Central memory CD8-positive, alpha-beta T cell (primary cell): ENCODE measurements at places on chromosomes 7 and 10.

- H3K36me3 ChIP-seq: peaks cover 2% of the 10 kb centered on the region
- no peak overlapping the region for H3K4me3 ChIP-seq
- H3K27me3 ChIP-seq: no peaks in the 10 kb centered on the region
- peak overlapping the region; percentile 4 for H3K27ac ChIP-seq
- no peak for DNase-seq
Observed at GRCh38 chr10:43126759-43127424, 11.4 kb upstream of the CSGALNACT2 start.

DNA sequence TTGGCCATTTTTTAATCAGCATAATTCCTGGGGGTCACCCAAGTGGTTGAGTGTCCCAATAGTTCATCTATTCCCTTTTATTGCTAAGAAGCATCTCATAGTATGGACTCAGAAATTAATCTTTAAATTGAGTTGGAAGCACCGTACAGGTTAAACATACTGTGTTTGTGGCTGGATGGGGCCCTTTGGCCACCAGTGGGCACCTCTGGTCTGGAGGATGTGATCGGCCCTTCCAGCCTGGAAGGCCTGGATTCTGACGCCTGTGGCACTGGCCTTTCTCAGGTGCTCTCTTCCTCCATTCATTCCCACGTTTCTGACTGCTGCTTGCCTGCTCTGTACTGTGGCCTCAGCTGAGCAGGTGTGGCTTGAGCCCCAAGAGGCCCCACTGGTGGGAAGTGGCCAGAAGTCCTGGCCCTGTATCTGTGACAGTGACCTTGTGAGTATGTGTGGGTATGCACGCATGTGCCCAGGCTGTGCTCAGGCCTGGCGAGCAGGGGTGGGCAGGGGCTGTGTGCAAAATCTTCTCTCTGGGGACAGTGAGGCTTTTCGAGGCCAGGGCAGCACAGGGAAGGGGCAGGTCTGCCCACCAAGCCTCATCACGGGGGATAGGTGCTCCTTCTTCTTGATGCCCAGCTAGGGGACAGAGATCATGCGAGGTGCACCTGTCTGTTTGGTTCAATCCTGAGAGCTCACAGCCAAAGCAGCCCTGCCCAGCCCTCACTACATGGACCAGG is 30.1 kb downstream of the LDB3 start:
- H3K36me3 ChIP-seq: no peaks in the 10 kb centered on the region
- no peak overlapping the region for H3K4me3 ChIP-seq
- DNase-seq: no peak
- H3K27ac ChIP-seq: no peak overlapping the region
- no peaks in the 10 kb centered on the region for H3K27me3 ChIP-seq

DNA sequence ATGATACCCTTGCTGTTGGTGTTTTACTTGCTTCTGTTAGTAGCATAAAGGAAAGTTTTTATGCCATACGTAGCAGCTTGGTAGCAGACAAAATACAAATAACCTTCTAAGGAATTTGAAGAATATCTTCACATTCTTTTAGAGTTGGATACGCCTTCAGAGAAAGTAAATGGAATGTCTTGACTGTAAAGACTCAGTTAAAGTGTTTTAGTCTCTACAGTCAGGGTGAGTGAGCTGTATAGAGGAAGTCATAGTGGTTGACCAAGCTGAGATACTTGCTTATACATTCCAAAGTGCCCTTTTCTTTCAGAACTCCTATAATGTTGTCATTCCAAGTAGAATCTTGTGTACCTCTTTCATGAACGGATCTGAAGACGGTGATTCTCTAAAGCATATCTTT is 37.7 kb downstream of the RABGEF1 start:
- H3K4me3 ChIP-seq: no peak overlapping the region
- H3K4me1 ChIP-seq: no peaks in the 10 kb centered on the region
- H3K36me3 ChIP-seq: peaks cover 49% of the 10 kb centered on the region
- DNase-seq: no peak
- no peaks in the 10 kb centered on the region for H3K27me3 ChIP-seq
- H3K27ac ChIP-seq: no peak overlapping the region

GRCh38 chr10:126397640-126398382 is 9.5 kb upstream of the ADAM12 start:
- no peaks in the 10 kb centered on the region for H3K4me1 ChIP-seq

GRCh38 chr10:75660823-75661222 is 229.4 kb downstream of the LRMDA start:
- no peaks in the 10 kb centered on the region for H3K36me3 ChIP-seq
- H3K27me3 ChIP-seq: peaks cover 15% of the 10 kb centered on the region
- H3K4me3 ChIP-seq: no peak overlapping the region
- no peak for DNase-seq
- H3K4me1 ChIP-seq: no peaks in the 10 kb centered on the region

DNA sequence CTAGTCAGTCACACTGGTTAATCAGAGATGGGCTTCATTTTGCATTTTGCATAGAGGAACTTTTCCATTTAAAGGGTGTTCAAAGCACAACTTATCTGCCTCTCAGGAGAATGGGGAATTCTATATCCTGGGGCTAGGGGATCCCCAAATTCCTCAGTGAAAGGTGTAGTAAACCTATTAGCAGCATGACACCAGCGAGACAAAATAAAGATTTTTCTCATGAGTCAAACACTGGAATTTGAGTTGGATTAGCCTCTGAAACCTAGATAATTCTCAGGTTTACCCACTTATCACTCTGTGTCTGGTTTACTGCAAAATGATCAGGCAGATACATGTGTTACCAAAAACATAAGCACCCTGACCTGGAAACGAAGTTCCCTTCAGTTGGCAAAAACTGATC is 2.1 kb downstream of the AFAP1L2 start:
- peaks cover 91% of the 10 kb centered on the region for H3K27me3 ChIP-seq
- no peak overlapping the region for H3K4me3 ChIP-seq
- H3K27ac ChIP-seq: no peak overlapping the region
- DNase-seq: no peak

- no peak overlapping the region for H3K4me3 ChIP-seq
- DNase-seq: no peak
- no peaks in the 10 kb centered on the region for H3K27me3 ChIP-seq
- H3K27ac ChIP-seq: peak overlapping the region; percentile 12
Observed at GRCh38 chr7:139284252-139284896, 53.3 kb downstream of the UBN2 start.

- no peak for DNase-seq
- H3K27ac ChIP-seq: no peak overlapping the region
- H3K4me3 ChIP-seq: no peak overlapping the region
- H3K36me3 ChIP-seq: peaks cover 4% of the 10 kb centered on the region
Observed at GRCh38 chr10:89296220-89296648, 5.6 kb upstream of the IFIT2 start.

DNA sequence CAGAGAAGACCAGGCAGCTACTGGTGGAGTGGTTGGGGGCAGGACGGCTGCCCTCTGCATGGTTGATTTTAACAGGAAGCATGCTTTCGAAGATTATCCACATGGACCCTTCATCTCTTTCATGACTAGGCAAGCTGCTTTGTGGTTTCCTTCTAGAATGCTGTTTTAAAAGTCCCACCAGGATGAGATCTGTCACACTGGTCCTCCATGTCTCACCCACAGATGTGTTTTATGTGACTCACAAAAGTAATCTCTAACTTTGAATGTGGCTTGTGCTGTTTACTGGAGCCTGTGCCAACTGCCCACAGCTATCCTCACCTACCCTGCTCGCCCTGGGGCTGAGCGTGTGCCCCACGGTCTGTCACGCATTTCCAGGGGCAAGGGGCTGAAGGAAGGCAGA is 188.8 kb downstream of the GFRA1 start:
- no peaks in the 10 kb centered on the region for H3K36me3 ChIP-seq
- no peaks in the 10 kb centered on the region for H3K4me1 ChIP-seq
- no peak overlapping the region for H3K27ac ChIP-seq
- no peaks in the 10 kb centered on the region for H3K27me3 ChIP-seq
- no peak for DNase-seq

GRCh38 chr10:10600004-10600403 is 417.7 kb upstream of the CELF2 start:
- H3K27me3 ChIP-seq: no peaks in the 10 kb centered on the region
- H3K4me3 ChIP-seq: no peak overlapping the region
- no peaks in the 10 kb centered on the region for H3K36me3 ChIP-seq
- H3K4me1 ChIP-seq: no peaks in the 10 kb centered on the region
- H3K27ac ChIP-seq: no peak overlapping the region
- no peak for DNase-seq

DNA sequence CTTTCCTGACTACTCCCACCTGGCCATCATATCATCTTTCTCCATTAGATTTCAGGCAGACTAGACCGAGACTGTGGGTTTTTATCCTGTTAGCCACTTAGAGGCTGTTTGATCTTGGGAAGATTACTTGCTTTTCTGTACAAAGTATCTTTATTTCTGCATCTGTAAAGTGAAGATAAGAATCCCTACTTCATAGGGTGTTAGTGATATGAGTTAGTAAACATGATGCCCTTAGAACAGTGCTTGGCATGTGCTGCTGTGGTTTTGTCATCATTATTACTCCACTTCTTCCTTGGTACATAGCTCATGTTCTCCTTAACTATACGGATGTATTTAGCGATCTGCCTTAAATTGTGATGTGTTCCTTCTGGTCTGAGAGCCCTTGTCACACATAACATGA is 165.2 kb downstream of the AUTS2 start:
- no peak overlapping the region for H3K4me3 ChIP-seq
- DNase-seq: no peak
- H3K36me3 ChIP-seq: peaks cover under 1% of the 10 kb centered on the region
- no peaks in the 10 kb centered on the region for H3K27me3 ChIP-seq

GRCh38 chr7:120097020-120097419 is 176.0 kb upstream of the KCND2 start:
- no peaks in the 10 kb centered on the region for H3K4me1 ChIP-seq
- no peak overlapping the region for H3K27ac ChIP-seq
- H3K4me3 ChIP-seq: no peak overlapping the region
- H3K36me3 ChIP-seq: no peaks in the 10 kb centered on the region
- no peak for DNase-seq

- no peak for DNase-seq
- peaks cover 54% of the 10 kb centered on the region for H3K36me3 ChIP-seq
- H3K4me3 ChIP-seq: no peak overlapping the region
- H3K27ac ChIP-seq: no peak overlapping the region
- H3K27me3 ChIP-seq: no peaks in the 10 kb centered on the region
- H3K4me1 ChIP-seq: peaks cover 19% of the 10 kb centered on the region
Observed at GRCh38 chr10:46014683-46015405, 15.6 kb downstream of the NCOA4 start.

DNA sequence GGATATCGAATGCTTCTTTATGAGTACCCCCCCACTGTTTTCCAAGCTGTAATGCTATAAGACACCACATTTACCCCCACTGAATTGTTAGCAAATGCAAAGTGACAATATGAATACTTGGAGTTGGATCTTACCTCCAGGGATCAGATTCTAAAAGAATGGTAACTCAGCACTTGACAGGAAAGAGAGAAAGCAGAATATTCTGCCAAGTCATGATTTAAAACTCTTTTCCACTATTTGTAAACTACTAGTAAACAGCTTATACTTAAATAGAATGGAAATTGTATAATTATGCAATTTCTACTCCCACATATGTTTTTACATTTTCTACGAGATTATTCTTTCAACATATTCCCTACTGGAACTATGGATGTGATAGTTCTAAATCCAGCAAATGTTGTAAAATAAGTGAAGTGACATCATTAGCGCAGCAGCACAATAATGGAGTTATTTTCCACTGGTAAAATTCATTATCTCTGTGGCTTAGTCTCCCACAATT is 56.0 kb upstream of the TFEC start:
- no peak overlapping the region for H3K27ac ChIP-seq
- H3K4me3 ChIP-seq: no peak overlapping the region
- no peaks in the 10 kb centered on the region for H3K4me1 ChIP-seq
- DNase-seq: no peak

GRCh38 chr7:112869111-112869774 is 79.0 kb upstream of the TMEM168 start:
- H3K4me3 ChIP-seq: no peak overlapping the region
- peaks cover 2% of the 10 kb centered on the region for H3K36me3 ChIP-seq
- H3K27me3 ChIP-seq: no peaks in the 10 kb centered on the region
- DNase-seq: peak; percentile 29

- DNase-seq: no peak
- H3K4me3 ChIP-seq: no peak overlapping the region
- no peaks in the 10 kb centered on the region for H3K27me3 ChIP-seq
- no peak overlapping the region for H3K27ac ChIP-seq
- no peaks in the 10 kb centered on the region for H3K36me3 ChIP-seq
Observed at GRCh38 chr10:103794996-103795395, 60.4 kb downstream of the SH3PXD2A start.

GRCh38 chr10:102935939-102936605 is 18.0 kb downstream of the CNNM2 start:
- H3K27me3 ChIP-seq: no peaks in the 10 kb centered on the region
- peaks cover 5% of the 10 kb centered on the region for H3K36me3 ChIP-seq
- DNase-seq: no peak
- no peak overlapping the region for H3K27ac ChIP-seq
- no peak overlapping the region for H3K4me3 ChIP-seq

- H3K4me3 ChIP-seq: peak overlapping the region; percentile 72
- peak overlapping the region; percentile 88 for H3K27ac ChIP-seq
- DNase-seq: no peak
- peaks cover 28% of the 10 kb centered on the region for H3K36me3 ChIP-seq
- peaks cover 82% of the 10 kb centered on the region for H3K4me1 ChIP-seq
Observed at GRCh38 chr10:124728071-124728829, 15.9 kb downstream of the FAM53B start.

DNA sequence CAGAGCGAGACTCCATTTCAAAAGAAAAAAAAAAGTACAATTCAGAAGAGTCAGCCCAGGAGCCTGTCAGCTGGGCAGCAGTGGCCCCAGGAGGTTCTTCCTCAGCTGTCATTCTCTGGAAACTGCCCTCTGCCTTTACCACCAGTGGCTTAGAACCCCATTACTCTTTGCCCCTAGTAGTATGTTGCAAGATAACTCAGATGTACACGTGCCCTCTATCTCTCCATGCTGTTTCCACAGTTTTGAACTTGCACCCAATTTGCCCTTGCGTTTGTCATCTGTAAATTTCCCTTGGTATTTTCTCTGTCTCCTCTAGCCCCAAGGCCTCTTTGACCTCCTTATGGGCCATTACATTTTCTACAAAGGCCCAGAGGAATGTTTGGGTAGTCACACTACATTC is 56.7 kb upstream of the PRKAR2B start:
- H3K36me3 ChIP-seq: peaks cover 2% of the 10 kb centered on the region
- H3K27ac ChIP-seq: no peak overlapping the region
- no peaks in the 10 kb centered on the region for H3K27me3 ChIP-seq
- no peak overlapping the region for H3K4me3 ChIP-seq
- no peak for DNase-seq
- H3K4me1 ChIP-seq: no peaks in the 10 kb centered on the region

GRCh38 chr10:38127812-38128211 is 33.7 kb downstream of the ZNF37A start:
- peaks cover 1% of the 10 kb centered on the region for H3K36me3 ChIP-seq
- DNase-seq: no peak
- no peak overlapping the region for H3K4me3 ChIP-seq
- no peak overlapping the region for H3K27ac ChIP-seq
- no peaks in the 10 kb centered on the region for H3K27me3 ChIP-seq
- H3K4me1 ChIP-seq: no peaks in the 10 kb centered on the region

- no peak overlapping the region for H3K4me3 ChIP-seq
- no peaks in the 10 kb centered on the region for H3K4me1 ChIP-seq
- H3K36me3 ChIP-seq: peaks cover 11% of the 10 kb centered on the region
- no peak for DNase-seq
- no peaks in the 10 kb centered on the region for H3K27me3 ChIP-seq
Observed at GRCh38 chr7:151571471-151571870, 51.8 kb upstream of the RHEB start.

- H3K36me3 ChIP-seq: no peaks in the 10 kb centered on the region
- no peak overlapping the region for H3K4me3 ChIP-seq
- no peak for DNase-seq
- H3K27me3 ChIP-seq: peaks cover 30% of the 10 kb centered on the region
- peaks cover 6% of the 10 kb centered on the region for H3K4me1 ChIP-seq
- H3K27ac ChIP-seq: no peak overlapping the region
Observed at GRCh38 chr7:7428806-7429205, 106.9 kb downstream of the COL28A1 start.
